MCF 10A (cell line): ENCODE measurements at places on chromosomes 6 and 20. TPM values are rescaled to one million over a fixed set of nuclear protein-coding genes. Genes with fewer than 3 reads are reported as not detected.

GRCh38 chr20:53990768-53991450 is 79.5 kb downstream of the BCAS1 start:
- H3K27ac ChIP-seq = no peak overlapping the region
- H3K4me3 ChIP-seq = no peak overlapping the region
- H3K36me3 ChIP-seq = no peaks in the 10 kb centered on the region
- no peak for DNase-seq
- H3K4me1 ChIP-seq = no peaks in the 10 kb centered on the region
- H3K27me3 ChIP-seq = peaks cover 42% of the 10 kb centered on the region

- H3K27ac ChIP-seq = no peak overlapping the region
- DNase-seq = peak; percentile 15
- no peaks in the 10 kb centered on the region for H3K36me3 ChIP-seq
- H3K27me3 ChIP-seq = no peaks in the 10 kb centered on the region
- peaks cover 24% of the 10 kb centered on the region for H3K4me1 ChIP-seq
Measured at GRCh38 chr20:38108986-38109541, 56.0 kb downstream of the TGM2 start.

GRCh38 chr6:2952557-2953095 is 18.7 kb downstream of the SERPINB6 start:
- no peak overlapping the region for H3K27ac ChIP-seq
- DNase-seq = peak; percentile 50
- H3K27me3 ChIP-seq = no peaks in the 10 kb centered on the region
- H3K4me3 ChIP-seq = no peak overlapping the region
- peaks cover 35% of the 10 kb centered on the region for H3K36me3 ChIP-seq

DNA sequence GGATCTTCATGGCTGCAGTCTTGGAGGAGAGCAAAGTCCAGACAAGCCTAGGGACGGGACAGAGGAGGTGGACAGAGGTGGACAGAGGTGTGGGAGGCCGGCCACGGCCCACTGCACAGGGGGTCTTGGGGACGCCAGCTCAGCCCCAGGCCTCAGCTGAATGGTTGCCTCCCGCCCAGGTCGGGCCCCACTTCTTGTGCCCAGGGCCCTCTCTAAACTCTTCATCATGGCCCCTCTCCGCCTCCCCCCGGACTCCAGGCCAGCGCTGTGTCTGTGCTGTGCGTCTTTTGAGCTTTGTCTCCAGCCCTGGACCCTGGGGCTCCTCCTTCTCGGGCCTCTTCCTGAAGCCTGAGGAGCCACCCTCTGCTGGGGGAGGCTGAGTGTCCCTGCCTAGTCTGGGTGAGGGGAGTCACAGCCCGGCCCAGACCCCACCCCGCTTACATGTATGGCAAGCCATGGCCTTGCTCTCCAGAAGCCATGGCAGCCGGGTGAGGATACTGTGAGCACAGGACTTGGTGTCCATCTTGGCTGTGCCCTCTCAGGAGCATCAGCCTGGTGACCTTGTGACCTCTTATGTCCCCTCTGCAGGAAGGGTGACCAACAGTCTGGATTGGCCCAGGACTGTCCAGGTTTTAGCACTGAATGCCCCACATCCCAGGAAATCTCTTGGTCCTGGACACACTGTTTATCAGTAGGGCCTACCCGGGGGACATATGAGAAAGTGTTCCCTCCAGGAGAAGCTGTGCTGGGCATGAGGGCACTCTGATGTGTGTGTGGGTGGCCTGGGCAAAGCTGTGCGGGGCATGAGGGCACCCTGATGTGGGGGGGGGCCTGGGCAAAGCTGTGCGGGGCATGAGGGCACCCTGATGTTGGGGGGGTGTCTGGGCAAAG is 9.4 kb upstream of the NPBWR2 start:
- H3K4me3 ChIP-seq = no peak overlapping the region
- H3K4me1 ChIP-seq = no peaks in the 10 kb centered on the region
- H3K27me3 ChIP-seq = peaks cover 8% of the 10 kb centered on the region
- no peak overlapping the region for H3K27ac ChIP-seq

DNA sequence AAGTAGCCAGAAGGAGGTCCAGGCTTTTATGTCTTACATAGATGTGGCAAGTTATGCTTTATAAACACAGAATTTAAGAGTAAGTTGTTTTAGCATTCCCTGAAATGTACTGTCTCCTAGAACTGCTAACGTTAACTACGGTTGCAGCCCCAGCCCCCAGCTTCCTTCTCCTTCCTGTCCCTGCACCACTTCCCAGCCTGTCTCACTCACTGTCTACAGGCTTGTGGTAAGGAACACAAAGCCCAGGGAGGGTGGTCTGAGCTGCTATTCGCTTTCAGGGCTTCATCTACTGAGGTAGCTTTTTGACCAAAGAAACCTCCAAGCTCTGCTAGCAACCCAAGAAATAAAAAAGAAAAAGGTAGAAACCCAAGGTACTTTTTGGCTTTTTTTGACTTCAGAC is 35.9 kb downstream of the PCSK2 start:
- H3K4me1 ChIP-seq = no peaks in the 10 kb centered on the region
- H3K36me3 ChIP-seq = no peaks in the 10 kb centered on the region
- H3K27ac ChIP-seq = no peak overlapping the region
- H3K4me3 ChIP-seq = no peak overlapping the region

GRCh38 chr6:41964201-41964887 is 22.7 kb upstream of the CCND3 start:
- no peak overlapping the region for H3K4me3 ChIP-seq
- DNase-seq = no peak
- H3K4me1 ChIP-seq = peaks cover 24% of the 10 kb centered on the region
- no peaks in the 10 kb centered on the region for H3K27me3 ChIP-seq

DNA sequence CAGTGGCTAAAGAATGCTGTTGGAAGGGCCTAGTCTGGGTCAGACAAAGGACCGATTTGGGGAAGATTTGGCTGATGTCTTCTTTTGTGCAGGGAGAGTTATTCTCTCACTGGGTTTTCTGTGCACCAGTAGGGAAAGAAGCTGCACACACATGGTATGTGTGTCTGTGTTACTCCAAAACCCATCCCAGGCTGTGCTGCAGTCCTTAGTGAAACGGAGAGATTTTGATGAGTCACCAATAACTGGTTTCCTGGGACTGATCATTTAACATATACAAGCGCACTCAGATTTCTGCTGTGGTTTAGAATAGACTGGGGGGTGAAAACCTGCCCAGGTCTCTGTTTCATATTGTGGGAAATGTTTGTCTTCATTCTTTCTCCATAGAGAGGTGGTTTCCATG is 1049.8 kb downstream of the KIF16B start:
- no peaks in the 10 kb centered on the region for H3K4me1 ChIP-seq
- H3K27ac ChIP-seq = no peak overlapping the region
- no peaks in the 10 kb centered on the region for H3K36me3 ChIP-seq
- DNase-seq = no peak
- no peak overlapping the region for H3K4me3 ChIP-seq

GRCh38 chr6:39377539-39377950 is 55.0 kb upstream of the KCNK16 start:
- H3K4me3 ChIP-seq = no peak overlapping the region
- H3K27ac ChIP-seq = no peak overlapping the region
- H3K4me1 ChIP-seq = peaks cover 5% of the 10 kb centered on the region

GRCh38 chr6:137673603-137674002 is 179.4 kb upstream of the OLIG3 start:
- no peak overlapping the region for H3K27ac ChIP-seq
- H3K36me3 ChIP-seq = no peaks in the 10 kb centered on the region
- DNase-seq = no peak
- peaks cover 9% of the 10 kb centered on the region for H3K4me1 ChIP-seq
- no peak overlapping the region for H3K4me3 ChIP-seq
- no peaks in the 10 kb centered on the region for H3K27me3 ChIP-seq

DNA sequence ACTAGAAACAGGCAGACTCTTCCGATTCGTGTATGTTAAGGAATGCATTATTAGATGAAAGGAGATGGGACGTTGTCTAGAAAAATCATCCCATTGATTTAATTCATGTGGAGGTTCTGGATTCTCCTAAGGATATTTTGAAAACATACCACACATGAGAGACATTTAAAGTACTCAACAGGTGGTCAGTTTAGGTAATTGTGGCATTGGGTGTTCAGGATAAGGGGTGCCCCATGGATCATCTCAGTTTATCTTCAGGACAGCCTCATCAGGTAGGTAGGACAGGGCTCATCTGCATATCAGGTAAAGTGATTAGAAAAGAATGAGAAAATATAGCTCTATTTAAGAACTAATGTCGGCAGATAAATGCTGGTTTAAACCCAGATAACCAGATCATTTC is 15.9 kb upstream of the PDE10A start:
- no peak overlapping the region for H3K27ac ChIP-seq
- H3K36me3 ChIP-seq = no peaks in the 10 kb centered on the region
- no peaks in the 10 kb centered on the region for H3K27me3 ChIP-seq
- H3K4me1 ChIP-seq = peaks cover 5% of the 10 kb centered on the region

DNA sequence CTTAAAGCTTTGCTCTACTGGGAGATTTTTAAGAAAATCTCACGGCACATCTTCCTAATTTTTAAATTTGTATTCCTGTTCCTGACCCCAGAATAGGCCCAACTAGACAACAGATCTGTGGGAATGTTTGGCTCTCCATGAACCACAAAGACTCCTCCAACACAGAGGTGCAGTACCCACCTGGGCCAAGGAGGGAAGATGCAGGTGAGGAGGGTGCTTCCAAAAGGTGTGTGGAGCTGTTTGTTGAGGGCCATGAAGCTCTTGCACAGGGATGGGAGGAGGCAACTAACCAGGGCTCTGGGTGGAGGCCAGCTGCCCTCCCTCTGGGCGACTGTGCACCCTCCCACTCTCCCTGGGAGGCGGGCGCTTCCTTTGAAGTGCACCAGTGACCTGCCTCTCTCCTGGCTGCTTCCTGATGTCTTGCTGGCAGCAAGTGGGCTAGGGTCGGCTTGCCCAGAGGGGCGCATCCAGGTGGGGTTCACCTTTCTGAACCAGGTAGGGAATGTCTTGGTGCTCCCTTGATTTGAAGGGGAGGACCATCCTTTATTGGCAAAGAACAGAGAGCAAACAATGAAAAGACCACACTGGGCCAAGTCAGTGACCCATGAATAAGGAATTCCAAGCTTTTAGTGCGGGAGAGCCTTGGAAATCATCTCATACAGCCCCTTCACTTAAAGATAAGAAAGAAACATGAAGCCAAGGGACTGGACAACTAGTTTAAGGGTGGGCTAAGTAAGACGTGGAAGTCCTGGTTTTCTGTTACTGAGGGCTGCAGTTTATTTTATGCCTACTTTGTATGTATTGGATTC is 76.0 kb downstream of the ANKRD6 start:
- no peaks in the 10 kb centered on the region for H3K36me3 ChIP-seq
- H3K4me1 ChIP-seq = no peaks in the 10 kb centered on the region
- H3K27ac ChIP-seq = no peak overlapping the region
- DNase-seq = no peak
- peaks cover 4% of the 10 kb centered on the region for H3K27me3 ChIP-seq
- H3K4me3 ChIP-seq = no peak overlapping the region

- H3K4me1 ChIP-seq = no peaks in the 10 kb centered on the region
- H3K36me3 ChIP-seq = no peaks in the 10 kb centered on the region
- DNase-seq = peak; percentile 28
- H3K4me3 ChIP-seq = no peak overlapping the region
- no peak overlapping the region for H3K27ac ChIP-seq
Measured at GRCh38 chr6:51934098-51934497, 153.3 kb downstream of the PKHD1 start.

DNA sequence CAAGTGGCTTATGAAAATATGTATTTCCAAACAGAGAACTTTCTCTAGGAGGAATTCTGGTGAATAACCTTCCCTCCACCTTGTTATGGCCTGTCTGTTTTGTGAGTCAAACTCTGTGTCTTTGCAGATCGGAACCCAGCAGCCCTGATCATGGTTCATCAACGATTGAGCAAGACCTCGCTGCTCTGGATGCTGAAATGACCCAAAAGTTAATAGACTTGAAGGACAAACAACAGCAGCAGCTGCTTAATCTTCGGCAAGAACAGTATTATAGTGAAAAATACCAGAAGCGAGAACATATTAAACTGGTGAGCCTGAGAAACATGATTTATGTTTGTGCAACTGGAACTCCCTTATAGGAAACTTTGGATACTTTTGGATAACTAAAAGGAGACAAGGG is 294.5 kb upstream of the PLCB4 start:
- no peaks in the 10 kb centered on the region for H3K27me3 ChIP-seq
- H3K4me3 ChIP-seq = no peak overlapping the region
- H3K27ac ChIP-seq = no peak overlapping the region
- H3K4me1 ChIP-seq = no peaks in the 10 kb centered on the region
- peaks cover 5% of the 10 kb centered on the region for H3K36me3 ChIP-seq
- no peak for DNase-seq

DNA sequence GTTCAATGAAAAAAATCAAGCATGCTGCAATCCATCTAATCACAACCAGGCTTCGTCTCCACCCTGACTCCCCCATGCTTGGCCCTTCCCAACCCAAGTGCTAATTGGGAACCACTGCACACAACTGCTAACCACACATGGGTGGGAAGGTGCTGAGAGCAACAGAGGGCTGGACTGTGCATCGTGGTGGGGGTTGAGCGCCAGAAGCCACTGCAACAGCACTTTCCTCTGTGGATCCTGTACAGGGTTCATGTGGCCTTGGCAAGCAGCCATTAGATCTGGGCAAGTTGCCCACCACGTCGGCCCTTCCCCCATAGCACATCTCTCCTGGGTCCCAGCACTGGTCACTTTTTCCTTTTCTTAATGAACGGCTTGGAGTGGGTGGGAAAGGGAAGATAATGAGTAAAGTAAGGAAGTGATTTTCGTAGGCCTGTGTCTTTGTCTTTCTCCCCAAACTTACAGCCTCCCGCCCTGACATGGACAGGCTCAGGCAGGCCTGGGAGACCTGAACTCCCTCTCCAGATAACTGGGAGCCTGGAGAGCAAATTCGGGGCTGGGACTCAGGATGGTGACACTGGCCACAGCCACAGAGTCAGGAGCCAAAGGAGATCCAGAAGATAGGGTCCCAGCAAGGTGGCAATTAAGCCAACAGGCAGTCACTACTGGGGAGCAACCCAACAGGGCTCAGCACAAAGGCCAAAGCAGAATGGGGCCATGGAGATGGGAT is 34.4 kb upstream of the MRPS10 start:
- peaks cover 71% of the 10 kb centered on the region for H3K36me3 ChIP-seq
- H3K4me3 ChIP-seq = no peak overlapping the region
- peaks cover 25% of the 10 kb centered on the region for H3K4me1 ChIP-seq
- H3K27ac ChIP-seq = peak overlapping the region; percentile 67
- H3K27me3 ChIP-seq = no peaks in the 10 kb centered on the region

- H3K4me1 ChIP-seq = no peaks in the 10 kb centered on the region
- H3K4me3 ChIP-seq = no peak overlapping the region
- H3K27me3 ChIP-seq = no peaks in the 10 kb centered on the region
Measured at GRCh38 chr20:9928281-9928737, 89.4 kb upstream of the PAK5 start.

DNA sequence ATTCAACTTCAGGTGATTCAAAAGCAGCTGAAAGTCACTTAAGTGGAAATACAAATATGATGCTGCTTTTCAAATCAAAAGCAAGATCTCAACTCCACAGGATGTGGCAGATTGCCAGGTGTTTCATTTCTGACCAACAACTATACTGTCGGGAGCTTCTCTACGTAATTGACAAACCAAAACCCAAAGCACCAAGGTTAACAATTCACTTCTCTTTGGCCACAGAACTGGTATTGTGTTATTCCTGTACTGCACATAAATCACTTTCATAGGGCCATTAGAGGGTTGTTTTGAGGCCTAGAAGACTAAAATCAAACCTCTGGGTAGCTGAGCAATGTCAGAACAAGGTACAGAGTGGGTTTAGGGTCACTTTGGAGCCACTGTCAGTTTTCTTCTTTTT is 169.7 kb downstream of the HAO1 start:
- no peak overlapping the region for H3K4me3 ChIP-seq
- H3K36me3 ChIP-seq = no peaks in the 10 kb centered on the region
- H3K27me3 ChIP-seq = no peaks in the 10 kb centered on the region

Gene LY6G5B
- total RNA-seq = 14.4 and 16.0 TPM in 2 replicates

Gene RAB32
- 39.7 and 73.6 TPM in 2 replicates for total RNA-seq

Gene TRAPPC3L
- total RNA-seq = not detected in 2 replicates

Gene CST4
- total RNA-seq = not detected in 2 replicates

Gene REM1
- total RNA-seq = not detected in 2 replicates

Gene GNRH2
- 0.88 and 1.0 TPM in 2 replicates for total RNA-seq

Gene RPP40
- 22.9 and 34.8 TPM in 2 replicates for total RNA-seq

Gene CTSZ
- total RNA-seq = 96.6 and 103 TPM in 2 replicates

Gene TRIM10
- total RNA-seq = not detected in 2 replicates
